Left ventricle myocardium inferior (tissue), 1 donor: ENCODE measurements at places on chromosomes 1 and 21.

GRCh38 chr1:67726224-67726623 is 41.2 kb downstream of the GADD45A start:
- no peak for DNase-seq

- no peak for DNase-seq
These were observed 55.5 kb downstream of the GABPA start for GRCh38 chr21:25790122-25790877.

DNA sequence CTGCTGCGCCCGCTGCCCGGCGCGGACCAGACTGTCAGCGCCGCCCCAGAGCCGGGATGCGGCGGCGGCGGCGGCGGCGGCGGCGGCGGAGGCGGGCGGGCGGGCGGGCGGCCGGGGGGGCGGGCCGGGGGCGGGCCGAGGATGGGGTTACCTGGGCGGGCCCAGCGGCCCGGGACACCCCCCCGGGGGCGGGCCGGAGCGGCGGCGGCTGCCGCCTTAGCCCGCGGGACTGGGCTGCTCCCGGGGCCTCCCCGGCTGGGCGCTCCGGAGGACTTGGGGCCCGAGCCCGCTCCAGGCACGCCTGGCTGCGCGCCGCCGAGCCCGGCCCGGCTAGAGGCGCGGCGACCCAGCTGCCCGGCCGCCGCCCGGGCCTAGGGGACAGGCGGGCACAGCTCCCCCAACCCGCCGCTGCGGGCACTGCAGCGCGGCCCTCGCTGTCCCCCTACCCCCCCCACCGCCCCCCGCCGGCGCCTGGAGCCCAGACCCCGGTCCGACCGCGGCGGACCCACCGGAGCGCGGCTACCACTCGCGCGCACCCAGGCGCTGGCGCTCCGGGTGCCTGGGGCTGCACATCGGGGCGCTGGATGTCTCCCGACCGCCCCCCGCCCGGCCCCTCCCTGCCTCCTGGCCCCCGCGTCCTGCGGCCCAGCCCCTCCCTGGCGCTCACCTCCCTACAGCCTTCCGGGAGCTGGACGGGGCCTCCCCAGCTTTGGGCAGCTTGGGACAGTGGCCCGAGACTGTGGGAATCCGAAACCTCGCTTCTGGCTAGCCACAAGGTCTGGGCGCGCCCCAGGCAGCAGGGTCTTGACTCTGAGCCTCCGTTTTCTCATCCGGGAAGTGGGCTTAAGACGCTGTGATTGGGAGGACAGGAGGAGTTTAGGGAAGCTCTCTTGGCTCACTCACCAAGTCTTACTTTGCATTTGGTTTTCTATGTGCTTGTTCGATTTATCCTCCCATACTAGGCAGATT is at the start of gene WNT4:
WNT4 (minus strand) TSS at position 33 of the 969 bp plus-strand sequence. CDS start 175 bp downstream, outside the sequence.
- no peak for DNase-seq

DNA sequence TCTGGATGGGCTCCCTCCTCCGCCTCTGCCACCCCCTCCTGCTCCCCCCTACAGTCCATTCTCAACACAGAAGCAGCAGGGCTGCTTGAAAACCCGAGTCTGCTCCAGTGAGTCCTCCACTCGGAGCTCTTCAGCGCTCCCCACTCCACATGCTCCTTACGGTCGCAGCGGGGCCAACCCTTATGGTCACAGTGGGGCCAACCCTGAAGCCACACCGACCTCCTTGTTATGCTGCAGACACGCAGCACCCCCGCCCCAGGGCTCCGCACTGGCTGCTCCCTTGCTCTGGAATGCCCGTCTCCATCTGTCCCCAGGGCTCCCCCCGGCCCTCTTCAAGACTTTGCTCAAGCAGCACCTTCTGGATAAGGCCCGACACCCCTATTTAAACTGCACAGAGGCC is 22.6 kb downstream of the GPR157 start:
- no peak for DNase-seq

DNA sequence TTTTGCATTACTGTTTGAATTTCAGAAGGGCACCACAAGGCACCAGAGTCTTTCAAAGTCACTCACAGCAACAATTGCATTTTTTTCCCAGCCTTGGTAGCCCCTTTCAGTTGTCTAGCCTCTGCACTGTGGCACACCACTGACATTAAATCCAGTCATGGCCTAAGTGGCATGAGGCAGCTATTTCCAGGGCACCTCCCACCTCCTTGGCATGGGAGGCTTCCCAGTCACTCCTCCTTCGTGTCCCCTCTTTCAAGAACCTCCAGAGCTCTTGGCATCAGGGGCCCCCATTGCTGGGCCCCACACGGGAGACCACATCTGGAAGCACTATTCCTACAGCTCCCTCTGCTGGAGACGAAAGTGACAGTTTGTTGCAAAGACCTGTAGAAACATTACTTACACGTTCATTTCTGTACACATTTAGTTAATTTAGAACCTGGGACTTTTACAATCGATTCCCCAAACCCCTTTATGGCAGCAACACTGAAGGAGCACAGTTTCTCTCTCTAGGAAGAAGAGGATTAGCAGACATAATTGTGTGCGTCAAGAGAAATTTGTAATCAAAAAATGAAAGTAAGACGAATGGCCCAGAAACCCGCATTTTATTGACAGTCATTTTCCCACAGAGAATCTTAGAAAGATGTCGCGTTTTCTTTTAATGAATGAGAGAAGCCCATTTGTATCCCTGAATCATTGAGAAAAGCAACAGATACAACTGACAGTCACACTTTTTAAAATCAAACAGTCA is 5.7 kb upstream of the CHD5 start:
- no peak for DNase-seq

DNA sequence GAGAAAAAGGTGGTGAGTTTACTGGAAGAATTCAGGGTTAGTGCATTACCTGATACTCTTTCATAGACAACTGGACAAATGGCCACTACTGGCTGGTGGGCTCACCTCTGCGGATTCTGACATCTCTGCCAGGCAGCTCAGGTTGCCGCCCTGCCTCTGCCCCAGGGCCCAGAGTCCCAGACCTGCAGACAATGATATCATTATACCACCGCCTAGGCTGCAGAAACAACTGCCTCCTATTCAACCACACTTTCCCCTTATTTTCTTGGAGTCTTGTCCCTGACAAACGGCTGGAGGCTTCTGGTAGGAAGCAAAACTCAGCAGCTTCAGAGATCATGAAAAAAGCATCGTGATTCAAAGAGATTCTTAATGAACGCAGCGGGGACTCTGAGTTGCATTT is 37.0 kb downstream of the IRF2BP2 start:
- no peak for DNase-seq

DNA sequence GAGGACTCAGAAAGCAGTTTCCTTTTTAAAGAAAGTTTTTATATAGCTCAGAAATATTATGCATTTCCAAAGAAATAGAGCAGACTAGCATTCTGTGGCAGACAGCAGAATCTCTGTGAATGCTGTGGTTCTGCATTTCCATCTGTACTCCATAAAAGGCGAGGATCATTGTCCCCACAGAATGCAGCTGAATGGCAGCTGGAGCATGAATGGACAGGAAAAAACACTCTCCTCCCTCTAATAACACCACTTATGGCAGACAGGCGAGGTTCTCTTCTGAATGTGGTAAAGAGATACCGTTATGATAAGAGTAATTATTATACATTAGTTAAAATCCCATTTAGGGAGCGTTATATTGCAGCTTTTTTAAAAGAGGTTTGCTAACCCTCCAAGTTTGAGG is 81.4 kb upstream of the WLS start:
- no peak for DNase-seq

GRCh38 chr1:82919837-82920236 is 1079.1 kb downstream of the TTLL7 start:
- DNase-seq = no peak

DNA sequence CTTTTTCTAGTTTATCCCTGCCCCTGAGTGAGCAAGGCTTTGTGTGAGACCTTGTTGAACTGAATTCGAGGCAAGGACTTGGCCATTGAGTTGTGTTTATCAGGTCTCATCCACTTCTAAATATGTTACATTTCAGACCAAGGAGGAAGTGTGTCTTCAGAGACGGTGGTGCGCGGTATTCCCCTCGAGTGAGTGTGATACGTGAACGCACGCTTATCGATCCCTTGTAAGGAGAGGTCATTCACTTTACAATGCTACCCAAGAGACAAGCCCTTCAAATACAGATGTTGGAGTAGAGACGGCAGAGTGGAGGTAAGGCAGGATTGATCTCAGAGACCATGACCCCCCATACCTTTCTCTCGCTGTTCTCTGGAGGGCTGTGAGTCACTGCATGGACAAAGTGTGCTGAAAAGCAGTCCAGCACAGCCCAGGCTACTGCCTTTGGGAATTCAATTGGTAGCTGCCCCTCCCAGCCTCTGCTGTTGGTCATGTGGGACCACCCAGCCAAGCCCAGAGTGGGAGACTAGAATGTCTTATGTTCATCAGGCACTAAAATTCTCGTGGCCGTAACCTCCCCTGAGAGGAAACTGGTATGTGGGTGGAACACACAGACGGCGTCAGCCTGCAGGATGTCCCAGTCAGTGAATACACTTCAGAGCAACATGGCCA is 16.3 kb upstream of the MTARC1 start:
- no peak for DNase-seq

DNA sequence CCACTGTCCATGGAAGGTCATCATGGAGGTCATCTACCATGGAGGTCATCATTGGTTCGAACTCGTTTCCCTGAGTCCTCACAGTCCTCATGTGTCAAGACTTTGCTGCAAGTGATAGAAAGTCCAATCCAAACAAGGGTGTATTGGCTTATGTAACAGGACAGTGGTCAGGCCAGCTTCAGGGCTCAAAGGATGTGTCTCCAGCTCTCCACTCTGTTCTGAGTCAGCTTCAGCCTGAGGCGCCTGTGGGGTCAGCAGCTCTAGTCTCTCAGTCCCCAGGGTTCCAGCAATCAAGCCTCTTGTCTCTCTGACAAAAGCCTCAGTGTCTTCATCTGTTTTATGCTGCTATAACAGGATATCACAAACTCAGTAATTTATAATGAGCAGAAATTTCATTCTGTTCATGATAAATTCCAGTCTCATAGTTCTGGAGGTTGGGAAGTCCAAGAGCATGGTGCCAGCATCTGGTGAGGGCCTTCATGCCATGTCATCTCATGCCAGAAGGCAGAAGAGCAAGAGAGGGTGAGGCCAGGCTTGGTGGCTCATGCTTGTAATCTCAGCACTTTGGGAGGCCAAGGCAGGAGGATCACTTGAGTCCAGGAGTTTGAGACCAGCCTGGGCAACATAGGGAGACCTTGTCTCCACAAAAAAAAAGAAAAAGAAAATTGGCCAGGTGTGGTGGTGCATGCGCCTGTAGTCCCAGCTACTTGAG is 19.5 kb downstream of the A3GALT2 start:
- DNase-seq = no peak

DNA sequence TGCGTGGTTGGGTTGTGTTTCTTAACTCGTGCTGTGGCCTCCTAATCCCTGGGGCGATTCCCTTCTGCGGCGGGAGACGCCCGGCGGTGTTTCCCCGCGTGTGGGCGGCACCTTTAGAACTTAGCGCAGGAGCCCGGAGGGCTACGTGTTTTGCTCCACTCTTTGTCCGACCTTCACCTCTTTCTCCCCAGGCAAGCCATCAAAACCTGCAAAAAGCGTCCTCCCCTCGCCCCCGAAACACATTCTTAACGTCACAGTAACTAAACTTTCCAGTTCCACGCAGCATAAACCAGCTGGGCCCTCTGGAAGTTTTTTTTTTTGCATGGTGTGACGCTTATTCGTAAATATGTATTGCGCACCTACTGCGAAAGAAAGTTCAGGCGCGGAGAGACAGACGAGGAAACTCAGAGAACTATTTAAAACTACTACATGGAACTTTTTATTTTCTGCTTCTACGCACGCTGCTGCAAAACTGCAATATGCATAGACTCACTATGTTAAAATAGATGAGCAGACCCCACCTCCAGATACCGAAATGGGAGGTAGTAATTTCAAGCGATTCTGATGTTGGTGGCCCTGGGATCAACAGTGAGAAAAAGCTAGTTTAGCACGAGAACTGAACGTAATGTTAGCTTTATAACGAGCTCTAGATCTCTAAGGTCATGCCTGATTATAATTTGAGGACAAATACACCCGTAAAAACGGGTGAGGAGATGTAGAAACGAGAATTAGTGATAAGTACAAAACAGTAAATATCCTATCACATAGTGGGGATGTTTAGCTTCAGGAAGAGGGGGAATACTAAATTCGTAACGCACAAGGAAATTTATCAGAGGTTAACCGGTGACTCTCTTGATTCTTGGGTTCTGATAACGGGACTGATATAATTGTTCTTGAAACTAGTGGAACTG is 920 bp downstream of the MTR start:
- DNase-seq = no peak

- DNase-seq = no peak
These were observed 126.7 kb downstream of the NR5A2 start for GRCh38 chr1:200154069-200154767.

GRCh38 chr1:116806245-116806644 is 52.0 kb downstream of the CD2 start:
- DNase-seq = no peak

- no peak for DNase-seq
These were observed 270.6 kb downstream of the NFIA start for GRCh38 chr1:61352845-61353435.

DNA sequence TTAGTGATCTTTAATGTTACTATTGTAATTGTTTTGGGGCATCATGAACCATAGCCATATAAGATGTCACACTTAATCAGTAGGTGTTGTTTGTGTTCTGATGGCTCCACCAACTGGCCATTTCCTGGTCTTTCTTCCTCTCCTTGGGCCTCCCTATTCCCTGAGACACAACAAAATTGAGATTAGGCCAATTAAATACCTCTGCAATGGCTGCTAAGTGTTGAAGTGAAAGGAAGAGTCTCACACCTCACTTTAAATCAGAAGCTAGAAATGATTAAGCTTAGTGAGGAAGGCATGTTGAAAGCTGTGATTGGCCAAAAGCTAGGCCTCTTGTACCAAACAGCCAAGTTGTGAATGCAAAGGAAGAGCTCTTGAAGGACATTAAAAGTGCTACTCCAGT is 30.7 kb downstream of the PPP2R5A start:
- DNase-seq = no peak

- DNase-seq = no peak
These were observed 134.3 kb upstream of the ZBTB40 start for GRCh38 chr1:22317231-22317919.

GRCh38 chr1:29936031-29936544 is 699.8 kb downstream of the PTPRU start:
- no peak for DNase-seq

GRCh38 chr1:71650119-71650518 is 569.3 kb upstream of the ZRANB2 start:
- no peak for DNase-seq

DNA sequence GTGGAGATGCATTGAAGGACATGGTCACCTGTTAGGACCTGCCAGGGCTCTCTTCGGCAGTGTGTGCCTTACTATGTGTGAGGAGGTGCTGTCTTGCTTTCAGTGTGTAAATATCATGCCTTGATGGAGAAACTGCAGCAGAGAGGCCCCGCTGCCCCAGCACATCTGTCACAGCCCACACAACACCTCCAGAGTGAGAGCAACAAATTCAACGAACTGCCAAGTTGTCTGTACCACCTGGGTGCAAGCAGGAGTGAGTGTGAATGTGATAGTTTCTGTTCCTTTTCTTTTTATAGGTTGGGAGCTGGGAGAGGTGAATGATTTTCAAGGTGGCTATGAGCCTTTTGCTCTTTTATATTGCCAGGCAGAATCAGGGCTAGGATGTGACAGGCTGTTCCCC is 114.6 kb upstream of the KIAA0040 start:
- DNase-seq = no peak
